Kasumi-1 (cell line): ENCODE measurements at places on chromosomes 5 and 9.
A peak's percentile ranks its signal among the peaks of the same experiment; 100 is the strongest.

DNA sequence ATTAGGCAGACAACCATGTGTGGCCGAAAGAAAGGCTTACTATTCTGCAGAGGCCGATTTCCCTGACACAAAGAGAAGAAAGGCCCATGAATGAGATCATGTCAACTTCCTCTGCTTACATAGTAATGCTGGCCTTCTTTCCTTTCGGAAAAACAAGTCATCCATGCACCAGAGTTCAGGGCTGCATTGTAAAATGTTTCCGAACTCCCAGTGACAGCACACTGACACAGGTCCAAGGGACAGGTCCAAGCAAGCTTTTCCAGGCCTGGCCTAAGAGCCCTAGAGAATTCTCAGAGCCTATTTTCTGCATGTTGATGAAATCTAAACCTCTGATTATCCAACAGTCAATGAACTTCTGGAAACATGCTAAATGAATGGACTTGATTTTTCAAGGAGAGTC lies 140.9 kb downstream of the ZNF608 start:
- no peak for DNase-seq

DNA sequence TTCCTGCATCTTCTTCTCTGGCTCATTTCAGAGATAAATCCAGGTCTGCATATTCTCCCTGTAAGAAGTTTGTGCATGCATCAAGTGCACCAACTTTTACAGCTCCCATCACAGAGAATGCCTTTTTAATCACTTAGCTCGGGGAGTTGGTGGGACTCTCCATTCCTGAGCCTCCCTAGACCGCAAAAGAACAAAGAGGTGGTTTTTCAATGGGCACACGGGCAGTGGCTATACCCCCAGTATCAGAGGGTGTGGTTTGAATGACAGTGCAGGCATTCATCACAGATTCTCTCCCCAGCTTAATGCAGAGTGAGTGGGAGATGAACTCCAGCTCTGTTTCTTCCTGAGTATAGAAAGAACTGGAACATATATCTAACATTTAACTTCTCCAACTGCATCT lies 264.7 kb upstream of the NR4A3 start:
- no peak for DNase-seq

- DNase-seq = no peak
Observed at GRCh38 chr5:80238097-80238496, 17.8 kb downstream of the SERINC5 start.

GRCh38 chr5:32014096-32014745 lies 159.9 kb downstream of the GOLPH3 start:
- no peak for DNase-seq

- DNase-seq = no peak
Observed at GRCh38 chr9:18331808-18332209, 142.1 kb upstream of the ADAMTSL1 start.

GRCh38 chr9:120464176-120464886 lies 115.6 kb downstream of the CDK5RAP2 start:
- DNase-seq = no peak

GRCh38 chr9:93013856-93014582 lies 44.5 kb upstream of the SUSD3 start:
- no peak for DNase-seq

DNA sequence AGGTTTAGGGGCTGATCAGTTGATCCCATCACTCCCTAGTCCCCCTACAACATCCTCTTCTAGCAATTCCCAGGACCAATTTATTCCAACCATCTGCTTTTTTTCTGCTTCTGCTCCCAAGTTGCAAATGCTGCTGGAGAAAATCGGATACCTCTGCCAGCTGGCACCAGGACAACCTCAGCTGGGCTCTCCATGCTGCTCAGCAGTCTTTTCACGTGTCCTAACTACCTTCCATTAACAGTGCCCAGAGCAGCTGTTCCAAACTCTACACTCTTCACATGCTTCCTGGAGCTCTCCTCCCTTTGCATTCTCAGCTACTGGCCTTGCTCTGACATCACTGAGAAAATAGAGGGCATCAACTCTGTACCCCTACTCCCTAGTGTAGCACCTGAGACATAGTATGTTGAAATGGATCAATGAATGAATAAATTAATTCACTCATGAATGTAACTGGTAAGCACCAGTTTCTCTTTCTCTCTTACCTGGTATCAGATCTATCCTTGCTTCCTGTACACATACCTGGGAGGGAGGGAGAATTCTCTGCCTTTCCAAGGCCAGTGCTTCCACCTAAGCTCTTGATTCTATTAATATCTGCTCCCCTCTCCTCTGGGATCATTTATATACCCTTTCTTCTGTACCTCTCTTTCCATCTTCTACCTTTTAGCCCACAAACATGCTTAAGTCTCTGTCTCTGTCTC lies 191.0 kb downstream of the RAB3C start:
- no peak for DNase-seq

DNA sequence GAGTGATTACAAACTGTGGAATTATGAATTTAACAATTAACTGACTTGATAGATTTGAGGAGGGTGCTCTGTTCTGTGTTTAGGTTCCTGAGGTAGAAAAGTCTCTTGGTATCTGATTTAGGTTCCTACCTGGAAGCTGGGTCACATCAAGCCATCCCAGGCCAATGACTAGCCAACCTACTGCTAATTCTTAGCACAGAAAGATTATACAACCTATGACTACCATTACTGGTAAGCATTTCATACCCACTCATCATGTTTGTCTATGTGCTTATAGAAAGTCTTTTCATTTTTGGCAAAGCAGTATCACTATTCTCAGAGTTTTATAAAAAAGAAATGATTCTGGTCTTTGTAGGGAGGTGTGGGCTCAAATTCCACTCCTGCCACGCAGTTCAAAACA lies 49.7 kb downstream of the GNAQ start:
- no peak for DNase-seq

GRCh38 chr5:5522336-5522735 lies 99.9 kb downstream of the ICE1 start:
- DNase-seq = no peak

- DNase-seq = peak; percentile 4
Observed at GRCh38 chr5:133754575-133755169, 142.3 kb upstream of the FSTL4 start.

DNA sequence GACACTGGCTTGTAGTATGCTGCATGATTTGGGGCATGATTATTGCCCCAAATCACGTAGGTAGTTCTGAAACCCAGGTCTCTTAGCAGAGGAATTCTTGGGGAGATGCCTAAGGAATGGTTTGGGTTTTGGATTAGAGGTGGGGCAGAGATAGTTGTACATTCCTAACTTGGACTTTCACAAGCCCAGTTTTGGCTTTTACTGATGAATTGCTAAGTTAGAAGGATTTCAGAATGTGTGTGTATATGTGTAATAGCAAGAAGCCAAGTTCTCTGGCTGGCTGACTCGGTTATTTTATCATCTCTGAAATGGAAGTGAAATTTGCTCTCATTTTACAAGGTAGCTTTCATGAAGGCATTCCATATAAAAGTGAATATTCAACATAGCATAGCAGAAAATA lies 23.8 kb upstream of the ZNF131 start:
- DNase-seq = no peak

GRCh38 chr9:26125693-26126092 lies 447.4 kb upstream of the TUSC1 start:
- DNase-seq = no peak

GRCh38 chr9:111872886-111873285 lies 23.7 kb upstream of the UGCG start:
- no peak for DNase-seq

GRCh38 chr5:124887223-124887622 lies 140.8 kb upstream of the ZNF608 start:
- DNase-seq = no peak

DNA sequence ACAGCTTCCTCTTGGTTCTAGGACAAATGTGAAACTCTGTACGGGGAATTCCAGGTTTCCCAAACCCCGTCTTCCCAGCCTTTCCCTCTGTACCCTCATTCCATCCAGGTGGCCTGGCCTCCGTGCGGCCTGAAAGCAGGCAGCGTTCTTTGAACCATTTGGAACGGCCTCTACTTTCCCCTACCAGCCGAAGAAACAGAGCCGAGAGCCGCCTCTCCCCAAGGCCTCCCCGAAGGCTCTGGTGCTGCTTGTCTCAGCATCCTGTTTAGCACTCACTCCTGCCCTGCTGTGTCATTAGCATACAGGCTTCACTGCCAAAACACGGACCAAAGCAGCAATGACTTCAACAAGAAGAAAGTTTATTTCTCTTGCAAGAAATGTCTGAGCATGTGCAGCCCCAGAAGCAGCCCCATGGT lies 137.7 kb downstream of the HSD17B3 start:
- no peak for DNase-seq

DNA sequence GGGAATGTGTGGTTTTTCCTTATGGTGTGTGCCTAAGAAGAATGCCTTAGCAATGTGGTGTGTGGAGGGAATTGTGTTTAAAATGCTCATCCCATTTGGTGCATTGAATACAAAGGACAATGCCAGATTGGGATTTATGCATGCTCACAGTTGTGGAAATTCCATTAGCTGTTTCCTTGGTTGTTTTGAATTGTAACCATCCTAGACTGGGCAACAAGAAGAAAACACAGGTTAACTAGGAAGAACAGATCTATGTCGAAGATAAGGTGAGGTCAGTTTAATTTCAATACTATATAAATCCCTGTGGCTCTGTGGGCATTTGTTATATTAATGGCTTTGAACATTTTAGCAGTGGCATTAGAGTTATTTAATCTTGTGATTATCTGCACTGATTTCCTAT lies 266.8 kb downstream of the MAT2B start:
- DNase-seq = no peak

- DNase-seq = no peak
Observed at GRCh38 chr5:89090037-89090436, 207.1 kb upstream of the MEF2C start.

DNA sequence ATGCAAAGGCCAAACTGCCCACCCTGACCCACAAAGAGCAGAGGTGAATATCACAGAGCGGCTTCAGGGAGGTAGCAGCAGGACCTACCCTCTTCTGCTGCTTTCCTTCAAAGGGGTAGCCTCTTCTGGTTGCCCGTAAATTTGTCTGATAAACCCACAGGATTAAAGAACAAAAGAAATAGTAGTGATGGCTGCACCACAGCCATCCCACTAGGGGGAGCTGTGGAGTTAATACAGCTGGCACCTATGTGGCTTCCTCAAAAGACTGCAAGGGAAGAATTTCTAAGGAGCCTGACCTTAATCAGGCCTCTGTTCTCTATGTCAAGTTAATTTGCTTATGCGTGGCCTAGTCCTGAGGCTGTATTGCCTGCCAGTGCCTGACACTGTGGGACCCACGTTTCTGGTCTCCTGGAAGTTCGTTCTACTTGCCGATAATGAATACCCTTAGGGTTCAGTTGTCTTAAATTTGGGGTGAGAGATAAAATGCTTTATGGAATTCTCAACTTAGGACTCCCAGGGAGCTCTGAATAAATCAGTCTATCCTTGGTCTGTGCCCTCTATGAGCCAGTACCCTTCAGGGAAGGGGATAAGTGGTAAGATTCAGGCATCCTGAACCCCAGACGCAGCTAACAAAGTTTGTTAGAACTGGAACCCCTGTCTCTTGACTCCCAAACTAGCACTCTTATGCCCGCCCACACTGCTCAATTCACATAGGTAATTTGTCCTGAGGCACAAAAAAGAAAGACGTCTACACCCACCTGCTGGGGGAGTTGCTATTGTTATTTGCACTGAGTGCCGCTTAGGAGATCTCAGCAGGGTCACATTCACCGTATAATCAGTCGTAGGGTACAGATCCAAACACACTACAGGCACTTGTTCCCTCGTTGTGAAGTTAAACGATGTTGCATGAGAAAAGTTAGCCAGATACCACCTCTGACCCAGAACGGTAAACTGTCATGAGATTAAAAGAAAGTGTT lies 77.1 kb downstream of the SUSD1 start:
- peak; percentile 87 for DNase-seq

DNA sequence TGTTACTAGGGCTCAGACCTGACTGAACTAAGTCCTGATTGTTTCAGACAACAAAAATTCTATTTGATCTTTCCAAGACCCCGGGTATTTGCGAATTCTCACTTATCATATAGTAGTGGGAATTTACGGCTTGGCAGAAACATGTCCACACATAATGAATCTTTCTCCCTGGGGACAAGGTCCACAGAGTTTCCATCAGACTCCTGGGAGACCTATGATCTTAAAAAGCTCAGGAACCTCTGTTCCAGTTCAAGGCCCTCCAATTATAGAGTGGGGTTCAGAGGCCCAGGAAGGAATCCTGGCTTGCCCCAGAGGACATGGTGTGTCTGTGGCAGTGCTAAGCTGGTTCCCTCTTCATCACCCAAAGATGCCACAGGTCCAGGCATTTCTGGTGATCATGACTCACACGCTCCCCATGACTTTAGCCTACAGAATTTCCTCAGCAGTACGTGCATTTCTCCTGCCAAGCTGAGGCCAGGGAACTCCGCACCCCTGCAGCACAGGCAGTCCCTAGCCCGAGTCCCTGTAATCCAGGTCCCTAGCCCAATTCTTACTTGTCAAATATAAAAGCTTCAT lies 12.6 kb downstream of the RAPGEF1 start:
- no peak for DNase-seq

DNA sequence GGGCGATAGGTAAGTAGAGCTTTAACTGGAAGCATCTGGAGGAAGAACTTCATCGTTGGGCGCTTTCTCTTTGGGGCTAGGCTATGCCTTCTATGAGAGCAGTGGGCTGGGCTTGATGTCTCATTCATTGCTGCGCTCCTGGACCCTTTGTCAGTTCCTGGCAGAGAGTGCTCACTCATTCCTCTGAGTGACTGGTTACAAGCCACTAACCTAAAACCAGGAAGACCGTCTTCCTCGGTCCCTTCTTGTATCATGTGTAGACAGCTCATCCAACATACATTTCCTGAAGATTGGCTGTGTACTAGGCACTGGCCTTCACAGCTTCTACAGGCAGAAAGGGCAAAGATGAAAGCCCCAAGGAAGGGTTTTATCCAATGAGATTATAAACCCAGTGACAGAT lies 6.4 kb downstream of the SWI5 start:
- no peak for DNase-seq

DNA sequence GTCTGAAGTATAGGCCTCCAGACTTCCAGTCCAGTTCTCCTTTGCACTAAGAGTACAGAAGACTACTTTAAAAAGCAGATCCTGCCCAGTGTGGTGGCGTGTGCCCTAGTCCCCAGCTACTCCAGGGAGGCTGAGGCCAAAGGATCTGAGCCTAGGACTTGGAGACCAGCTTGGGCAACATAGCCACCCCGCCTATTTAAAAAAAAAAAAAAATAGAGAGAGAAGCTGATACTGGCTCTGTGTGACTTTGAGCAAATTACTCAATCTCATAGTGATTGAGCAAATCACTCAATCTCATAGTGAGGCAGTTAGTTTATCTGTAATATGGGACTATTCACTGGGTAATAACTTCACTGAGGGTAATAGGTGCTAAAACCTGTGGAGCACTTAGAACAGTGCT lies 43.6 kb upstream of the KDM4C start:
- no peak for DNase-seq
